Naive thymus-derived CD4-positive, alpha-beta T cell (primary cell): ENCODE measurements at places on chromosomes 1 and 21. TPM values are rescaled to one million over a fixed set of nuclear protein-coding genes. Genes with fewer than 3 reads are reported as not detected.
A peak's percentile ranks its signal among the peaks of the same experiment; 100 is the strongest.

DNA sequence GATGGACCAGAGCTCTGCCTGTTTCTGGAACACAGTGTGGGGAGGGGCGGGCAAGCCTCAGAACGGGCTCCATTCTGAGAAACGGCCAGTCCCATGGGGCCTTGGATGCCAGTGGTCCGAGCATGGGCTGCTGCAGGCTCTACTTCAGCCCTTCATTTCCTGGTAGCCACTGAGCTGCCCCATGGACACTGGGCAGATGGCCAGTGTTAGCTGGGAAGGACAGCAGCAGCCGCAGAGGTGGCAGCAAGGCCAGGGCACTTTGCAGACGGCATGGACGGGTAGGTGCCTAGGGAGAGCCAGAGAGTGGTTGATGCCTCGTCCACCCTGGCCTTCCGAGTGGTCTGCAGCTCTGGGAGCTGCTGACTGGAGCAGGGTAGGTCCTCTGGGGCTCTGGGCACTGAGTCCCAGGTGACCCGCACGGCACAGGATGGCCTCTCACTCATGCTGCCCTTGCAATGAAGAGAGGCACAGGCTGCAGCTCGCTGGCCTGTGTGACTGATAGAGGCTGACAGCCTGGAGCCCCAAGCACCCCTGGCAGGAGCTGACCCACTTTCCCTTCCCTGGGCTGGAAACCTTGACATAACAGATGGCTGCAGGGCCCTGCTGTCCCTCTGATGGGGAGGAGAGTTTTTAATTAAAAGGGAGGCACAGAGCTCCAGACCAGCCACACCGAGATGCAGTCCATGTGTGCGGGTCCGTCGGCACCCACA lies 87.7 kb upstream of the COL6A1 start:
- DNase-seq = no peak
- no peaks in the 10 kb centered on the region for H3K36me3 ChIP-seq
- no peak overlapping the region for H3K27ac ChIP-seq
- no peaks in the 10 kb centered on the region for H3K27me3 ChIP-seq

GRCh38 chr1:112040891-112041740 lies 51.6 kb upstream of the KCND3 start:
- H3K27ac ChIP-seq = no peak overlapping the region
- H3K4me3 ChIP-seq = no peak overlapping the region
- H3K4me1 ChIP-seq = no peaks in the 10 kb centered on the region
- DNase-seq = no peak

DNA sequence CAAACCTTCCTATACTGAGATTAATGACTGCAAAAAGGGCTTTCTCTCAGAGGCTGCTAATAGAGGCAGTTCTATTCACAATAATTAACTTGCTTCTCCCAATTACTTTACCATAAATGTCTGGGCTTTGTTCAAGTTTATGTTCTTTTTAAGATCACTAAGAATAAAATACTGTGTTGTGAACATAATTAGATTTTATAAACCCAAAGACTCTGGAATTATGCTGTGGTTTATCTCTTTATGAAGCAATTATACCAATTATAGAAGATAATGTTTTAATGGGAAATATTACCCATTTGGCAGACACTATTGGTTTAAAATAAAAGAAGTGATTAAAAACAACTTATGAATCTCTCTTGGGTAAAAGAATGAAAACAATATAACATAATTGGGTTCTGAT lies 43.5 kb upstream of the IL12RB2 start:
- DNase-seq = no peak
- peaks cover 17% of the 10 kb centered on the region for H3K4me1 ChIP-seq
- H3K4me3 ChIP-seq = no peak overlapping the region
- H3K27ac ChIP-seq = no peak overlapping the region

DNA sequence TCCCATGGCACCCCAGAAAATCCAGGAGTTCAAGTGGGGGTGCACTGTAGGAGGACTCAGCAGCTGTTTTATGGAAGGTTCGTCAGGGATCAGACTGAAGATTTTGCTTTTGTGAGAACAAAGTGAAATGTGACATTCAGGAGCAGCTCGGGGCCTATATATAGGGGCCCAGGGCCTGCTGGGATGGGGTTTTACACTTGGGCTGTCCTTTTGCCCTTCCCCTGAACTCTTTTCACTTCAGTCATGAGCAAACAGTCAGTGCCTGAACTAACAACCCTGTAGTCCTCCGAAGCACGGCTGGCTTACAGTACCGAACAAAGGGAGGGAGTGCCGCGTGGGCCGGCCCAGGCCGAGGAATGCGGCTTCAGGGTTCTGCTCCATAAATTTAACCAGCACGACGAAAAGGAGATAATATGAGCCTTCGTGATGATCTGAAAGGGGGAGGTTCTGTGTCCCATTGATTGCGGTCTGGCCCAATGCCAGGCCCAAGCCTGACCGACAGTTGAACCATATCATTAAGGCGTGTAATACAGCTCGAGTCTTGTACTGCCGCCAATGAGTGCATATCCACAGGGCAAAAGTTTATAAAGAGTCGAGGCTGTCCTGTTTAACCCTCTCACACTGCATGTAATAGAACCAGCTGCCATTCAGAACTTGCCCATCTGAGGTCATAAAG lies 139.9 kb downstream of the DHRS3 start:
- no peaks in the 10 kb centered on the region for H3K27me3 ChIP-seq
- DNase-seq = no peak
- H3K4me3 ChIP-seq = peak overlapping the region; percentile 42
- no peaks in the 10 kb centered on the region for H3K36me3 ChIP-seq
- H3K4me1 ChIP-seq = peaks cover 89% of the 10 kb centered on the region

- peak; percentile 15 for DNase-seq
- H3K36me3 ChIP-seq = no peaks in the 10 kb centered on the region
- peak overlapping the region; percentile 11 for H3K27ac ChIP-seq
- no peaks in the 10 kb centered on the region for H3K27me3 ChIP-seq
These were observed 67.0 kb downstream of the PIK3R3 start for GRCh38 chr1:46065405-46065804.

GRCh38 chr1:214441119-214441518 lies 110.3 kb downstream of the PTPN14 start:
- H3K4me1 ChIP-seq = no peaks in the 10 kb centered on the region
- DNase-seq = peak; percentile 28
- no peaks in the 10 kb centered on the region for H3K36me3 ChIP-seq
- no peak overlapping the region for H3K27ac ChIP-seq
- H3K27me3 ChIP-seq = no peaks in the 10 kb centered on the region

- H3K27ac ChIP-seq = no peak overlapping the region
- no peaks in the 10 kb centered on the region for H3K27me3 ChIP-seq
- H3K36me3 ChIP-seq = no peaks in the 10 kb centered on the region
- no peak for DNase-seq
These were observed 26.8 kb downstream of the UMODL1 start for GRCh38 chr21:42097860-42098454.

GRCh38 chr1:36573445-36573844 lies 90.7 kb upstream of the CSF3R start:
- H3K27ac ChIP-seq = no peak overlapping the region
- DNase-seq = no peak
- no peaks in the 10 kb centered on the region for H3K36me3 ChIP-seq

- no peaks in the 10 kb centered on the region for H3K4me1 ChIP-seq
- no peak overlapping the region for H3K27ac ChIP-seq
- H3K4me3 ChIP-seq = no peak overlapping the region
- H3K36me3 ChIP-seq = no peaks in the 10 kb centered on the region
- no peaks in the 10 kb centered on the region for H3K27me3 ChIP-seq
- DNase-seq = no peak
These were observed 119.2 kb downstream of the SMYD2 start for GRCh38 chr1:214400131-214400530.

- DNase-seq = no peak
- H3K4me1 ChIP-seq = no peaks in the 10 kb centered on the region
- H3K4me3 ChIP-seq = no peak overlapping the region
These were observed 125.8 kb upstream of the AJAP1 start for GRCh38 chr1:4528590-4528989.

DNA sequence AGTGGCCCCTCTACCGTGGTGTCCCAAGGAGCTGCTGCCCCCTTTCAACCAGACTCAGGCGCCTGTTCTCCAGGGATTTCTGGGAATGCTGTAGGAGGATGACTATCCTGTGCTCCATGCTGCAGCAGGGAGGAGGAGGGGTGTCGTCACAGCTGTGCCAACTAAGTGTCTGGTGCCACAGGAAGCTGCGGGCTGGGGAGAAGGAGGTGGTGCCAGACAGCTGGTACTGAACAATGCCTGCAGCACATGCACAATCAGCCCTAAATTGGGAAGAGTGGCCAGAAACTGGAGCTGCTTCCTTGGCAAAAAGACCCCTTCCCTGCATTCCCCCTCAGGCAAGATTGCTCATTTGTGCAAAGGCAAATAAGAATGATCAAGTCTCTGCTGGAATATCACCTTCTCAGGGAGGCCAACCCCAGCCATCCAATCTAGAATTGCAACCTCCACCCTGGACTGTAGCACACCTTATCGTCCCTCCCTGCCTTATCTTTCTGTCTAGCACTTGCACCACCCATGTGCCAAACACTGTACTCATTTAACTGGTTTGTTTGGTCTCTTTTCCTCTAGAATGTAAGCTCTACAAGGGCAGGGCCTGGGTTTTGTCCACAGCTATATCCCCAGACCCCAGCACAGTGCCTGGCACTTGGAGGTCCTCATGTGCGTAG lies 33.3 kb downstream of the LAMB3 start:
- no peak overlapping the region for H3K4me3 ChIP-seq
- no peaks in the 10 kb centered on the region for H3K27me3 ChIP-seq
- H3K27ac ChIP-seq = no peak overlapping the region
- no peaks in the 10 kb centered on the region for H3K36me3 ChIP-seq

- H3K27me3 ChIP-seq = no peaks in the 10 kb centered on the region
- DNase-seq = no peak
- H3K27ac ChIP-seq = no peak overlapping the region
- no peak overlapping the region for H3K4me3 ChIP-seq
These were observed 79.6 kb downstream of the PSMG1 start for GRCh38 chr21:39103689-39104088.

GRCh38 chr1:222171005-222171404 lies 376.9 kb downstream of the HHIPL2 start:
- no peaks in the 10 kb centered on the region for H3K27me3 ChIP-seq
- no peak overlapping the region for H3K27ac ChIP-seq
- DNase-seq = no peak

- H3K4me1 ChIP-seq = peaks cover 65% of the 10 kb centered on the region
- H3K27ac ChIP-seq = peak overlapping the region; percentile 90
- H3K4me3 ChIP-seq = peak overlapping the region; percentile 74
- peaks cover 28% of the 10 kb centered on the region for H3K36me3 ChIP-seq
- no peaks in the 10 kb centered on the region for H3K27me3 ChIP-seq
These were observed 2.1 kb downstream of the ARHGEF2 start for GRCh38 chr1:155976062-155976912.

DNA sequence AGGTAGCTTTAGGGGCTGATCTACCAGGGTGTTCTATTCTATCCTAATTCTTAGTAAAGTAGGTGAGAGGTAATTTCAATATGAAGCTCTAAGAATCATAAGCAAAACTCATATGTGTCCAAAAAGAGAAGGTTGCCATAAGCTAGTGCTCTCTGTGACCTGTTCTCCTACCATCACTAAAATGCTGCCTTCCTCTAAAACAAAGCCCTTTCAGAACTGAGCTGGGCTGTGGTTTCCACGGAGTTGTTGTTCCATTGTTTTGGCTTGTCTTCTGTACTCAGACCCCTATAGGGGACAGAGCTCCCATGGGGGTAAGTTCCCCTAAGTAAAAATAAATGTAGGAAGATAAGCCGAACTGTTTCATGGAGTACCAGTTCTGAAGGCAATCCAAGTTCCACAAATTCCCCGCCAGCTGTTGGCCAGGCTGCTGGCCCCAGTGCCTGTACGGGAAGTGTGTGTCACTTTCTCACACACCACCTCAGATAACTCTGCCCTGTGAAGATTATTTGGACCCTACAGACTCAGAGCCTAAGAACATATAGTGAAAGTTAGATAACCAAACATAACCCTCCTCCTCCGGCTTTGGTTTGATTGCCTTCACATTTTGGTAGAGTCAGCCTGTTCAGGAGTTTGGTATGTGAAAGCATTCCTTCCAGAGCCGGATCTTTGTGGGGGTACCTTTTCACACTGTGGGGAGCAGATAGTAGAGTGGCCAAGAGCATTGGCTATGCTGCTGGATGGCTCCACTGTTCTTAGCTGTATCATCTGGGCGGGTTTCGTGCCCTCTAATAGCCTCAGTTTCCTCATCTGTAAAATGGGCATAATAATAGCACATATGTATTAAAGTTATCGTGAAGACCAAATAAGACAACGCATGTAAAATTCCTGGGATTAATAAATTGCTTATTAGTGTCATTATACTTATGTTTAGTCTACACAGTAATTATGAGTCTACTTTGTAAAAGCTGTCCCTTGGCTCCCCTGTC lies 10.8 kb downstream of the DPT start:
- H3K27me3 ChIP-seq = no peaks in the 10 kb centered on the region
- H3K4me3 ChIP-seq = no peak overlapping the region
- no peak overlapping the region for H3K27ac ChIP-seq

DNA sequence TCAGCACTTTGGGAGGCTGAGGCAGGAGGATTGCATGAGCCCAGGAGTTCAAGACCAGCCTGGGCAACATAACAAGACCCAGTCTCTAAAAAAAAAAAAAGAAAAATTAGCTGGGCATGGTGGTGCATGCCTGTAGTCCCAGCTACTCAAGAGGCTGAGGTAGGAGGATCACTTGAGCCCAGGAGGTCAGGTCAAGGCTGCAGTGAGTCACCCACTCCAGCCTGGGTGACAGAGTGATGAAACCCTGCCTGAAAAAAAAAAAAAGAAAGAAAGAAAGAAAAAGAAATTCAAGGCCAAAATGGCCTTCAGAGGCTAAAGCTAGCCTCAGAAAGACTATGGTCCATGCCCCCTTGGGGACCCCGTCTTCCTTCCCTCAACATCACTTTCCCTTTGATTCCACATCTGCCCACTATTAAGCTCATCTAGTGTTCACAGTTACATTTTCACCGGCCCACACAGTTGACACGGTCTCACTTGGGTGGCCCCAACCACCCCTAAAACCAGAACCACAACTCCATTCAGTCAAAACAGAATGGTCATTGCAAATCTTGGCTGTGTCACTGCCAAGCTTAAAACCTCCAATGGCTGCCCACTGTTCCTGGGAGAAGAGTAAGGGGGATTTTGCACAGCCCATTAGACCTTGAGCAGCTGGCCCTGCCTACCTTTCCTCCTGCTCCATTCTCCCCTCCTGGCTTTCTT lies 2.1 kb upstream of the CAPN8 start:
- DNase-seq = no peak
- H3K27ac ChIP-seq = no peak overlapping the region
- no peaks in the 10 kb centered on the region for H3K36me3 ChIP-seq

The TNFRSF25 gene
- total RNA-seq = 177 TPM

The REN gene
- not detected for total RNA-seq

The CEP104 gene
- 45.6 and 53.5 TPM in 2 replicates for total RNA-seq

The PRKCZ gene
- total RNA-seq = 27.9 TPM

The TAL1 gene
- total RNA-seq = not detected

The RIPPLY3 gene
- not detected for total RNA-seq

The SYCP1 gene
- total RNA-seq = not detected

The LEFTY2 gene
- 0.46 TPM in 1 of 2 replicates, not detected in the other for total RNA-seq

The PADI6 gene
- total RNA-seq = not detected

The DCST1 gene
- 0.42 TPM for total RNA-seq
